ENCODE measurements at places on chromosomes 12 and 14.
A peak's percentile ranks its signal among the peaks of the same experiment; 100 is the strongest.

- no peak for DNase-seq
Observed at GRCh38 chr14:50381823-50382287, 14.8 kb downstream of the CDKL1 start.

DNA sequence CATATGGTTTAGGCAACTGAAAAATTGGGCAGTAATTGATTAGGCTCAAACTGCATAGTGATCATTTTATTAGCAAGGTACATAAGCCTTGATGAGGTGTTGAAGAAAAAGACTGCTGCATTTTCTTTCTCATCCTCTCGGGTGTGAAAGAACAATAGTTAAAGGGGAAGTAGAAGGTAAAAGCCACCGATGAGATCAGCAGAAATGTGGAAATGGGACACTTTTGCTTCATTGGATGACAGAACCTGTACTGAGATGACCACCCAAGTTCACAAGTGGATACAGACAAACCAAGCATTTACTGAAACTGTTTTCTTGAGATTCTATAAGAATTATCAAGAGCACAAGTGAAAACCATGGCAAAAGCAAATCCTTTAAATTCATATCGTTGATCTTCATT is 184.0 kb downstream of the TMX1 start:
- DNase-seq = no peak

GRCh38 chr12:119308708-119309456 is 25.6 kb upstream of the CCDC60 start:
- peak; percentile 14 for DNase-seq

- DNase-seq = no peak
Observed at GRCh38 chr12:2397356-2398045, 344.7 kb downstream of the CACNA1C start.

DNA sequence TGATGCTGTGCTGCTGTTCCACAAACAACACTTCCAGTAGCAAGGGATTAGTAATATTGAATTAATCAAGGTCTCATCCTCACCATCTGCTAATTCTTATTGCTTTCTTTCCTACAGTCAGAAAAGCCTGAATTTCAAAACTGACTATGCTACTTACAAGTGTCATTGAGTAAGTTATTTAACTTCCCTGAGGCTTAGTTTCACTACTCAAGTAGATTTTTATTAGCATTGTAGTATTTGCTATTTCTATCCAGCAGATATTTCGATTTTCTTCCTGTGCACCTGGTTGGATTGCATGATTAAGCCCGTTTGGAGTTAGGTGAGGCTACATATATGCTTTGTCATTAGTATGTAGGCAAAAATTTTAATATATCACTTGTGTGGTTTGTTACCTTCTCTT is 591.5 kb downstream of the TRHDE start:
- no peak for DNase-seq

All from SHP77 treated with DMSO at 0.1 percent for 48 hours (cell line).